Stimulated activated CD4-positive, alpha-beta T cell treated with anti-CD3 and anti-CD28 coated beads, Interleukin-15, amount 100 ng/mL, for 24 hours (primary cell): ENCODE measurements at places on chromosomes 6 and 20.

DNA sequence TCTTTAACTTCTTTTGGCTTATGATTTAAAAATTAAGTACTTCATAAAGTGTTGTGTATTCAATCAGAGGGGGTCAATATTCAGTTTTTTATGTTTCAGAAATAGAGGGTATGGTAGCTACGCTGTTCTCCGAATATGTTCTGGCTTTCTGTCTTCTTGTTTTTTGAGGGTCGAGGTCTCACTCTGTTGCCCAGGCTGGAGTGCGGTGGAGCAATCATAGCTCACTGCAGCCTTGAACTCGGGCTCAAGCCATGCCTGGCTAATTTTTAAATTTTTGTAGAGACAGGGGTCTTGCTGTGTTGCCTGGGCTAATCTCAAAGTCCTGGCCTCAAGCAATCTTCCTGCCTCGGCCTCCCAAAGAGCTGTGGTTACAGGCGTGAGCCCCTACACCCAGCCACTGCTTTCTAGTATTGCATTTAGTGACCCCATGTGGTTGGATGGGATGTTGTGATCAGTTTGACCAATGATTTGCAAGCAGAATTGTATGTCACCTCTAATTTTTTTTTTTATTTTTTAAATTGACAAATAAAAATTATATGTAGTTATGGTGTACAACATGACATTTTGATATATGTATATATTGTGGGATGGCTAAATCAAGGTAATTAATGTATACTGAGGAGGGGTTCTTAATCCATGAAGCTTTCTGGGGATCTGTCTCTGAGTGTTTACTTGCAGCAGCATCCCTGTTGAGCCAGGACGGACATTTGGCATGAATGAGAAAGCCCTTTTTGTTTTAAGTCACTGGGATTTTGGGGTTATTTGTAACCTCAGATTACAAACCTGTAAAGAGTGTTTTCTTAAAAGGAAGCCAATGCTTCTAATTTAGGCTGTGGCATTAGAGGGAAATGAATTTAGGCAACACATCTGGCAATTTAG, 38.5 kb upstream of the DEK start:
- DNase-seq = no peak

DNA sequence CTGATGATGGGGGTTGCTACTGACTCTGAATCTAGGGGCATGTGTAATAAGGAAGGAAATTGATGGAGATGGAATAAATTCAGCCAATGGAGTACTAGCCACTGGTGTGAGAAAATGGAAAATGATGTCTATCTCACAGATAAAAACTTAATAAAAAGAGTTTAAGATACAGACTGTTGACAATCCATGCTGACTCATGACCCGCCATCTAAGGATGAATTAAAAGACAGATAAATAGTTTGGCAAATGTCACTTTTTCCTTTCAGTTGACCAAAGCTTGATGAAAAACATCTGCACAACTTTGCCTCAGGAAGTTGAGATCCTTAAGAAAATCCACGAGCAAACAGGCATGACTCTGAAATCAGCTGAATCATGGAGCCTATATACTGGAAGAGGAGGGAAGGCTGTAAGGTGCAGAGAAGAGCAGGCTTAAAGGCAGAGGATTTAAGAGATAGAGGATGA, 82.6 kb upstream of the BMP5 start:
- no peak for DNase-seq

- DNase-seq = no peak
These were observed 600.6 kb downstream of the QKI start for GRCh38 chr6:164015088-164015484.

DNA sequence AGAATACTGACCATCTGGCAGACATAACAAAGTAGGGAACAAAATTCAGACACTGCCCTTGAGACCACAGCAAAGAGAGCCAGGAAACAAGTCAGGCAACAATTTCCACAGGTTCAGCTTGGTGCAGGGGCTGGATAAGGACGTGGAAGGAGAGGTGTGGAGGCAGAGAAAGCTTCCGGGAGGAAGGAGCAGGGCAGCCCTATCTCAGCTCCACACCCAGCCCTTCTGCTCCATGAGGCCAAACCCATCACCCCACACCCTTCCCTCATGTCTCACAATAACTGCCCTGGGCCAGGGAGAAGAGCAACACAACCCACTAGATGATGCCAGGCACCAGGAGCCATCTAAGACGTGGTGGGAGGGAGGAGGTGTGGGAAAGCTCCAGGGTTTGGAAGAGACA, 5.8 kb downstream of the SNHG17 start:
- no peak for DNase-seq

- no peak for DNase-seq
These were observed 136.8 kb downstream of the JARID2 start for GRCh38 chr6:15382712-15383111.

GRCh38 chr20:31578448-31579138, 26.5 kb upstream of the ID1 start:
- no peak for DNase-seq

DNA sequence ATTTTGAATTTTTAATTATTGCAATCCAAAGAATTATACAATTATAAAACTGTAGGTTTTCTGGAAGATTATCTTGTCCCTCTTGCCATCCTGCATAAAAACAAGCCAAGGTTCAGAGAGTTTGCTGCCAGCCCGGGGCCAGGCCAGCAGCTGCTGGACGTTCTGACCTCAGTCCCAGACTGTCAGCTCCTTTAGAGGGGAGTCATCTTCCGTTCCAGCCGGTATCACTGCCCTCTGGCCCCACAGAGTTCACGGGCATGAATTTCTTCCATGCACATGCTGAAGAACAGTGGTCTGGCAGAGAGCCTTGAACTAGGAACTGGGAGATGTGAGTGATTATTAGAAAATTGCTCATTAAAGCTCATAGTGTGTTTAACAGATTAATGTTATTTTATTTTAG, 130.4 kb upstream of the QKI start:
- DNase-seq = no peak

DNA sequence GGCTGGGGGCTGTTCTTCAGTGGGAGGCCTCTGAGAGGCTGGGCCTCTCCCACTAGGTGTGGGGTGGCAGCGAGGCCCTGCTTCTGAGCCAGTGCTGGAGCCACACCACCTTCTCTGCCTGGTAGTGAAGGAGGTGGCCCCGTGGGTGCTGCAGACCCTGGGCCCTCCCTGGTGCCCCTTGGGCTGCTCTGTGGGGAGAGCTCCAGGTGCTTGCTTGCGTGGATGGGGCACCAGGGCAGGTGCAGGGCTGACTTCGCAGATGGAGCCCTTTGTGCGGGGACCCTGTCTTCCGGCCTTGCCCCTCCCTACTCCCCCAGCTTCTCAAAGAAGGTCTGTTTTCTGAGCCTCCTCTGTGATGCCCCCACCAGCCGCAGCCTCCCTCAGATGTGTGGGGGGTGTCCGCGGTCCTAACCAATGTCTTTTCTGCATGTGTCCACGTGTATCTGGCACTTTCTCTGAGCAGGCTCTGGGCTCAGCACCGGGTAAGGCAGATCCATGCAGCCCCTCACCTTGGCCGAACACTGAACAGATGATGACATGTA, 17.2 kb upstream of the MYT1 start:
- DNase-seq = no peak
